ENCODE measurements at places on chromosomes 1 and 21.
A peak's percentile ranks its signal among the peaks of the same experiment; 100 is the strongest.

DNA sequence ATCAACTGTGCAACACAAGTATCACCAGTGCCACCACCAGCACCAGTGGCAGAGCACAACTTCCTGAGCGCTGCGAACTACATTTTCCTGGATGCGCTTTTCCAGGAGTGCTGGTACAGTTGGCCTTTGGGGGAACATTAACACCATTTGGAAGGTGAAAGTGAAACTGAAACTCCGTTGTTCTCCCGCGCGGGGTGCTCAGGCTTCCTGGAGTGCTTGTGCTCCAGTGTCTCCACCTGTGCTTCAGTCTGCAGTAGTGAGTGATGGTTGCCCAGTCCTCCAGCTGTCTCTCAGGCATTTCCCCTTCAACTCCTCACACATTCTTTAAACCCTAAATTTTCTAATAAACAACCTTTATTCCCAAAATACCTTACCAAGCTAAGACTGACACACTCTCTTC lies 187.8 kb downstream of the LRRIQ3 start:
- H3K27ac ChIP-seq, result no peak overlapping the region
- peaks cover 5% of the 10 kb centered on the region for H3K4me1 ChIP-seq
- H3K36me3 ChIP-seq, result no peaks in the 10 kb centered on the region
- peak; percentile 8 for DNase-seq
- H3K4me3 ChIP-seq, result no peak overlapping the region

- no peak for DNase-seq
- H3K27ac ChIP-seq, result no peak overlapping the region
- H3K27me3 ChIP-seq, result no peaks in the 10 kb centered on the region
- H3K4me3 ChIP-seq, result no peak overlapping the region
- peaks cover 10% of the 10 kb centered on the region for H3K4me1 ChIP-seq
- H3K36me3 ChIP-seq, result no peaks in the 10 kb centered on the region
Measured at GRCh38 chr1:153526132-153526543, 9.7 kb downstream of the S100A6 start.

DNA sequence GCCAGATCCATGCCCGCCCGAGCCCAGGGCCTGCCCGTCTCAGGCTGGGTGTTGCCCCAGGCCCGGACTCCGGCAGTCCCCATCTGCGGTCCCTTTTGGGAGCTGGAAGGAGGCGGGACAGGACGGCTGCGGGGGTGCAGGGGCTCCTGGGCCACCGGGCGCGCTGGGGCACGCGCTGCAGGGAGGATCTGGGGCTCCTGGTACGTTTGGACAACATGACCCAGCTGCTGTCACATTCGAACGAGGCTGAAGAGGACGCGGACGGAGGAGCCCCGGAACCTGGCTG lies 6.6 kb upstream of the CALML6 start:
- H3K36me3 ChIP-seq, result no peaks in the 10 kb centered on the region
- H3K27me3 ChIP-seq, result no peaks in the 10 kb centered on the region
- H3K4me1 ChIP-seq, result peaks cover 7% of the 10 kb centered on the region
- H3K27ac ChIP-seq, result no peak overlapping the region
- DNase-seq, result no peak

DNA sequence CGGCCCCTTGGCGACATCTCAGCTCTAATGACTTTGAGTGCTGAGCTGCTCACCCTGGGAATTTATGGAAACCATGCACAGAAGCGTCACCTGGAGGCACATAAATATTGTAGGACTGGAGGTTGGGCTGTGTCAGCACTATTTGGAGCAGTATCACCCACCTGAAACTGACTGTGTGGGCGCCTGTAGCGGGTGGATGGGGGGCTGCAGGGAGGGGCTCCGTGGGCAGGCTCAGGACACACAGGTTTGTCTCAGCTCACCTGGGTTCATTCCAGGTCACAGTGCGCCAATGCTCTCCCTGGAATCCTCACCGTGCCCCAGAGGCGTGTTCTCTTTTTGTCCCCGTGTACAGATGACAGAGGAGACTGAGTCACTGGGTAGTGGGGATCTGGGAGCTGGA lies 74.8 kb upstream of the ACTL8 start:
- no peaks in the 10 kb centered on the region for H3K4me1 ChIP-seq
- H3K36me3 ChIP-seq, result no peaks in the 10 kb centered on the region
- no peak for DNase-seq
- no peak overlapping the region for H3K27ac ChIP-seq
- no peak overlapping the region for H3K4me3 ChIP-seq

- DNase-seq, result no peak
- no peaks in the 10 kb centered on the region for H3K36me3 ChIP-seq
- no peak overlapping the region for H3K27ac ChIP-seq
- peaks cover 28% of the 10 kb centered on the region for H3K4me1 ChIP-seq
Measured at GRCh38 chr1:197924516-197925123, 7.4 kb downstream of the LHX9 start.

DNA sequence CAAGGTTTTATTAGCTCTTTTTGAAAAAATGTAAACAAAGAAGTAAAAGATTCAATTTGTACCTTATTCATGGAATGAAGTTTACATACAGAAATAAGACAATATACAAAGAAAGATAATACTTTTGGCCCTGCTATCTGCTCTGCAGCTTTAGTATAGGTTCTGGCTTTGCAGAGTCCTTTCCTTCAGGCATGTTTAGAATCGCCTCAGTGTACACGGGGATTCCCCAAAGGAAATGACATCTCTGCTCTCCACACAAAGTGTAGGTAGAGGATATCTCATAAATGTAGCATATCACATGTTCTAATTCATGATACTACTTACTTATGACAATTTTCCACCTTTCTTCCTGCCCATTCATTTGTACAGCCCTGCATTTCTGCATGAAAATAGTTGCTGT lies 222.6 kb upstream of the DPYD start:
- H3K4me1 ChIP-seq, result no peaks in the 10 kb centered on the region
- no peak overlapping the region for H3K4me3 ChIP-seq
- no peak overlapping the region for H3K27ac ChIP-seq
- DNase-seq, result no peak
- no peaks in the 10 kb centered on the region for H3K27me3 ChIP-seq

GRCh38 chr1:91757763-91758460 lies 128.0 kb downstream of the TGFBR3 start:
- H3K36me3 ChIP-seq, result peaks cover 39% of the 10 kb centered on the region
- H3K4me1 ChIP-seq, result peaks cover 40% of the 10 kb centered on the region
- DNase-seq, result no peak
- no peak overlapping the region for H3K27ac ChIP-seq
- no peak overlapping the region for H3K4me3 ChIP-seq

GRCh38 chr1:37404711-37405110 lies 69.7 kb upstream of the ZC3H12A start:
- H3K36me3 ChIP-seq, result no peaks in the 10 kb centered on the region
- DNase-seq, result no peak
- H3K4me1 ChIP-seq, result no peaks in the 10 kb centered on the region
- no peak overlapping the region for H3K27ac ChIP-seq

DNA sequence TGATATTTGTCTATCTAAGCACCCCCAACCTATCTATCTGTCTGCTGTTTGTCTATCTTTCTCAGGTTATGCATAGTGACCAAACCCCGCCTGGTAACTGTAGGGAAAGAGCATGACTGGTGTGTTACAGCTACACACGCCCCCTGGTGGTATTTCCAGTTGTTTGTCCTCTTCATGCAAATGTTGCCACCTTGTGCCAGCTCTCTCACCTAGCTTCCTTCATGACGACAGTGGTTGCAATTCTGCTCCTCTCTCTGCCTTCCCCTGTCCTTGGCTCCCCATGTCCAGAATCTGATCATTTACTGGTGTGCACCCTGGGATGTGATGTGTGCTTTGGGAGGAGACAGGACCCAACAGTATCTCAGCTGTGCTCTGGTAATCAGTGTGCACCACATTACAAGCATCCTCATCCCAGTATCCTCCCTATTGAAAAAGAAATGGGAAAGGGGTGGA lies 8.1 kb upstream of the INKA2 start:
- peaks cover 16% of the 10 kb centered on the region for H3K4me1 ChIP-seq
- DNase-seq, result peak; percentile 66
- H3K4me3 ChIP-seq, result no peak overlapping the region
- peaks cover 13% of the 10 kb centered on the region for H3K27me3 ChIP-seq
- no peaks in the 10 kb centered on the region for H3K36me3 ChIP-seq
- H3K27ac ChIP-seq, result no peak overlapping the region

GRCh38 chr1:208154679-208155642 lies 89.2 kb downstream of the PLXNA2 start:
- no peaks in the 10 kb centered on the region for H3K36me3 ChIP-seq
- H3K27ac ChIP-seq, result no peak overlapping the region

GRCh38 chr1:33387625-33388024 lies 43.3 kb downstream of the PHC2 start:
- no peaks in the 10 kb centered on the region for H3K4me1 ChIP-seq
- H3K4me3 ChIP-seq, result no peak overlapping the region
- DNase-seq, result no peak
- no peaks in the 10 kb centered on the region for H3K36me3 ChIP-seq
- no peak overlapping the region for H3K27ac ChIP-seq

DNA sequence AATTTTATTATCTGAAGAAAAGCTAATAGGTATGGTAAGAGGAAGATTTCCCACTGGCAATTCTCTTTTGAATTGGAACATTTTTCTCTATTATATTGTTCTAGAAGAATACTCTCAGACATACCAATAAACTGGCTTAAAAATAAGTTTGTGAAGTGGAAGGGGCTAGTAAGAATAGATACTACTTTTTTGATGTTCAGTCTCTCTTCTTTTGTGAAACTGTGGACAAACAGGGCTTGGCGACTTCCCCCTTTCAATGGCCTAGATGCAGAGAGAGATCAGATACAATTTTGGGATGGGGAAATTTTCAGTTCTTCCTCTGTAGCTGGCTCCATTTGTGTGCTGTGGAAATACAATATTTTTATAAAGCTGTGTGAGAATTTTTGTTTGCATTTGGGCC lies 2.5 kb downstream of the PBX1 start:
- H3K27ac ChIP-seq, result no peak overlapping the region
- H3K27me3 ChIP-seq, result peaks cover 32% of the 10 kb centered on the region
- H3K36me3 ChIP-seq, result no peaks in the 10 kb centered on the region
- DNase-seq, result no peak
- peaks cover 5% of the 10 kb centered on the region for H3K4me1 ChIP-seq

DNA sequence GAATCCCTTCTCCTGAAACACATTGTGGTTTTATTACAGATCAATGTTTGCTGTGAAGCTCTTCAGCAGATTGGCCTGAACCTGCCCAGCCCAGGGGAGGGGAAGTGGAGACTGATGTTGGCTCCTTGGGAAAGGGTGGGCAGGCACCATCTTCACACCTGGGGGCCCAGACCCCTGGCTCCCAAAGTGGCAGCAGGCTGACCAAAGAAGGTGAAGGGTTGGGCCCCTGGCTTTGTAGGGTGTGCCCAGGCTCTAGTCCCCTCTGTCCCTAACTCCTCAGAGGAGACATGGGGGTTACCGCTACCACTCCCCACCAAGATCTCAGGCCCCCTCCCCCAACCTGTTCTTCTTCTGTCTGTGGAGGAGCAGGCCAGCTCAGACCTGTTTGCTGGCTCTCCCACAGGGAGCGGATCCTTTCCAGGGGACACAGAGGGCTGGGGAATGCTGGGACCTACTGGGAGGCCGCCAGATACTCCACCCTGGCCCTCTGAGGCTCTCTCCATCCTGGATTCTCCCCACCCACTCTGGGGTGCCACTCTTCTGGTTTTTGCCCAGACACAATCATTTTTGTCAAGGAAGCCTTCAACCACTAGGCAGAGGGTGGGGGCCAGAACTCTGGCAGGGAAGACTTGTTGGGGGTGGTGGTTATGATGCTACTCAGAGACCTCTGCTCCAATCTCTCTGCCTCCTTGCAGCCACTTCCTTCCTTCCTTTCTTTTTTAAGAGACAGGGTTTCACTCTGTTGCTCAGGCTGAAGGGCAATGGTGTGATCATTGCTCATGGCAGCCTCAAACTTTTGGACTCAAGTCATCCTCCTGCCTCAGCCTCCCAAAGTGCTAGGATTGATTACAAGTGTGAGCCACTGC lies 5.0 kb upstream of the EFNA3 start:
- no peak overlapping the region for H3K4me3 ChIP-seq
- DNase-seq, result no peak
- peaks cover 8% of the 10 kb centered on the region for H3K36me3 ChIP-seq
- peaks cover 42% of the 10 kb centered on the region for H3K4me1 ChIP-seq
- no peak overlapping the region for H3K27ac ChIP-seq

GRCh38 chr21:16976193-16976592 lies 536.6 kb upstream of the CXADR start:
- no peaks in the 10 kb centered on the region for H3K4me1 ChIP-seq
- H3K27me3 ChIP-seq, result no peaks in the 10 kb centered on the region
- no peak overlapping the region for H3K4me3 ChIP-seq
- no peaks in the 10 kb centered on the region for H3K36me3 ChIP-seq

DNA sequence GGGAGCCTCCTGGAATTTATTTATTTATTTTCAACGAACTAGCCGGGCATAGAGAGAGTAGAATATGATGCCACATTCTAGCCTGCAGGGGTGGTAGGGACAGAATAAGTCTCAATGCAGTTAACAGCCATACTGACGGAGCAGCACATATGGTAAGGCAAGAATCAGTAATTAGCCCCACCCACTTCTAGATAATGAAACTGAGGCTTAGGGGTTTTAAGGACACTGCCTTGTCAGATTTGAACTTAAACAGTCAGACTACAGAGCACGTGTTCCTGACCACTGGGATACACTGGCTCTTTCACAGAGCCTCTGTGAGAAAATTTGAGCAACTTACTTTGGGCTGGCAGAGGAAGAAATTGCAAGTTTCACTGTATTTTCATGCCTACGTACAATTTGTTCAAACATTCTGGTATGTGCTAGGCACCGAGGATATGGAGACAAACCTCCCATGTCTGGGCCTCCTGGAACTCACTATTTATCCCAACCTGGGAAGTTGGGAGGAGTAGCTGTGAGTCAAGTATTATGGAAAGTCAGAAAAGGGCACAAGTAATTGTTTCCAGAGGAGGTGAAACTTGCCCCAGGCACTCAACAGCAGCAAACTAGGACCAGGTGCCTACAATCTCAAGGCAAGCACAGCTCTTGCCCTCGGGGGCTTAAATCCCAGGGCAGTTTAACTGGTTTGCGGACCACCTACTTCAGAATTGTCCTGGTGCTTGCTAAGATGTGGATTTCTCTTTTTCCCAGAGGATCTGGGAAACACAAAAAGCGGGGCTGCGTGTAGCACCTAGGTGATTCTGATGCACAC lies 1.6 kb upstream of the CLIC4 start:
- peak overlapping the region; percentile 54 for H3K4me3 ChIP-seq
- no peak for DNase-seq
- H3K27ac ChIP-seq, result peak overlapping the region; percentile 25
- H3K36me3 ChIP-seq, result peaks cover 3% of the 10 kb centered on the region

- H3K4me1 ChIP-seq, result no peaks in the 10 kb centered on the region
- H3K27me3 ChIP-seq, result no peaks in the 10 kb centered on the region
- no peak for DNase-seq
Measured at GRCh38 chr21:37967036-37967435, 50.8 kb upstream of the KCNJ6 start.

- H3K4me3 ChIP-seq, result peak overlapping the region; percentile 90
- peaks cover 43% of the 10 kb centered on the region for H3K4me1 ChIP-seq
- H3K27me3 ChIP-seq, result peaks cover 11% of the 10 kb centered on the region
Measured at GRCh38 chr1:65149351-65150107, 1.5 kb downstream of the AK4 start.

- H3K27me3 ChIP-seq, result no peaks in the 10 kb centered on the region
- H3K4me1 ChIP-seq, result peaks cover 59% of the 10 kb centered on the region
- peaks cover 14% of the 10 kb centered on the region for H3K36me3 ChIP-seq
- H3K4me3 ChIP-seq, result no peak overlapping the region
- DNase-seq, result no peak
Measured at GRCh38 chr1:59043796-59044195, 253.1 kb upstream of the FGGY start.

Measured in activated T-helper 2 cell treated with anti-CD3 and anti-CD28 coated beads, Interferon-gamma antibody, Interleukin-2, Interleukin-4, amounts not matched to agents 10 μg/mL and 5 μg/mL and 100 μg/mL, durations not matched to agents 14 hours and 24 hours and 36 hours (primary cell).